ENCODE measurements at places on chromosomes 13 and 19.
A peak's percentile ranks its signal among the peaks of the same experiment; 100 is the strongest.

GRCh38 chr13:41710771-41711170 is 250.1 kb downstream of the VWA8 start:
- H3K4me3 ChIP-seq = no peak overlapping the region
- no peak for DNase-seq
- H3K27me3 ChIP-seq = no peaks in the 10 kb centered on the region
- H3K36me3 ChIP-seq = peaks cover 6% of the 10 kb centered on the region
- H3K27ac ChIP-seq = no peak overlapping the region

GRCh38 chr19:34269081-34269480 is 14.7 kb downstream of the GARRE1 start:
- H3K27ac ChIP-seq = peak overlapping the region; percentile 17
- DNase-seq = no peak
- H3K27me3 ChIP-seq = peaks cover 4% of the 10 kb centered on the region
- H3K4me3 ChIP-seq = no peak overlapping the region
- H3K4me1 ChIP-seq = peaks cover 64% of the 10 kb centered on the region

GRCh38 chr19:2289714-2290435 is 7.9 kb upstream of the PEAK3 start:
- peaks cover 99% of the 10 kb centered on the region for H3K27me3 ChIP-seq
- peak; percentile 40 for DNase-seq
- peak overlapping the region; percentile 73 for H3K4me3 ChIP-seq
- peaks cover 30% of the 10 kb centered on the region for H3K4me1 ChIP-seq
- H3K36me3 ChIP-seq = peaks cover 4% of the 10 kb centered on the region
- no peak overlapping the region for H3K27ac ChIP-seq

DNA sequence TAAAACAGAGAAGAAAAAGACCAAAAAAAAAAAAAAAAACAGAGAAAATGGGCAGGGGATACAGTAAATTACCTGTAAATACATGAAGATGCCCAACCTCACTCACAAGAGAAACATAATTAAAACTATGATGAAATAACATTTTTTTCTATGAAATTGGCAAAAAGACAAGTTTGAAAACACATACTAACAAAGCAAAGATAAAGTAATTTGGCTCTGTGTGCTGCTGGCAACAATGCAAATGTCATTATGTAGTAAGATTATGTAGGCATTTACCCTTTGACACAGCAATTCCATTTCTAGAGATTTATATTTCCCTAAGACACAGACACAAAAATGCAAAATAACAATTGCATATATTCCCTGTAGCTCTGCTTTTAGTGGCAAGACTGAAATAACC is 20.2 kb downstream of the ZC3H13 start:
- H3K36me3 ChIP-seq = peaks cover 96% of the 10 kb centered on the region
- DNase-seq = no peak
- H3K27me3 ChIP-seq = no peaks in the 10 kb centered on the region
- no peak overlapping the region for H3K4me3 ChIP-seq
- H3K4me1 ChIP-seq = no peaks in the 10 kb centered on the region

GRCh38 chr19:7215176-7215575 is 79.0 kb downstream of the INSR start:
- H3K27me3 ChIP-seq = peaks cover 13% of the 10 kb centered on the region
- no peak overlapping the region for H3K27ac ChIP-seq
- peaks cover 37% of the 10 kb centered on the region for H3K4me1 ChIP-seq
- H3K4me3 ChIP-seq = no peak overlapping the region
- H3K36me3 ChIP-seq = no peaks in the 10 kb centered on the region
- no peak for DNase-seq

GRCh38 chr19:40641281-40641680 is 40.1 kb downstream of the LTBP4 start:
- peaks cover 20% of the 10 kb centered on the region for H3K27me3 ChIP-seq
- H3K27ac ChIP-seq = no peak overlapping the region
- no peak overlapping the region for H3K4me3 ChIP-seq
- DNase-seq = no peak
- H3K4me1 ChIP-seq = peaks cover 27% of the 10 kb centered on the region

DNA sequence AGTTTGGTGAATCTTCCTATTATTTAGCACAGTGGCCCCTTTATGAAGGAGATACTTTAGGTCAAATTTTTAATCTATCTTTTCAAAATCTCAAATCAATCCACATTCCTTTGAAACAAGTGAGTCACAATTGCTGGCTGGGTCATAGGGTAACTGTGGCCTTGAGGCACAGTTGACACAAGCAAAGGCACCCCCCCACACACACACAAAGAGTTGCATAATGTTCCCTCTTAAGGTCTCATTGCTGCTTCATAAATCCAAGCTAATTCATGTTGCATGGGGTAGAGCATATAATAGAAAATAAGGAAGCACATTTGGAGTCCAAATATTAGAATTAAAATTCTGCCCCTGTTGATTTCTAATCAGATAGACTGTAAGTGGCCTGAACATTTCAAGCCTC is 171.5 kb downstream of the DLEU7 start:
- no peaks in the 10 kb centered on the region for H3K27me3 ChIP-seq
- H3K36me3 ChIP-seq = peaks cover 8% of the 10 kb centered on the region
- no peak overlapping the region for H3K4me3 ChIP-seq

- H3K27ac ChIP-seq = peak overlapping the region; percentile 81
- no peak for DNase-seq
- no peak overlapping the region for H3K4me3 ChIP-seq
- H3K4me1 ChIP-seq = peaks cover 8% of the 10 kb centered on the region
- H3K36me3 ChIP-seq = peaks cover 60% of the 10 kb centered on the region
- H3K27me3 ChIP-seq = no peaks in the 10 kb centered on the region
Measured at GRCh38 chr19:3978145-3978544, 7.1 kb downstream of the EEF2 start.

GRCh38 chr13:81017513-81018152 is 676.7 kb upstream of the SPRY2 start:
- H3K4me3 ChIP-seq = no peak overlapping the region
- H3K4me1 ChIP-seq = peaks cover 7% of the 10 kb centered on the region
- H3K27me3 ChIP-seq = no peaks in the 10 kb centered on the region
- H3K36me3 ChIP-seq = peaks cover 5% of the 10 kb centered on the region

DNA sequence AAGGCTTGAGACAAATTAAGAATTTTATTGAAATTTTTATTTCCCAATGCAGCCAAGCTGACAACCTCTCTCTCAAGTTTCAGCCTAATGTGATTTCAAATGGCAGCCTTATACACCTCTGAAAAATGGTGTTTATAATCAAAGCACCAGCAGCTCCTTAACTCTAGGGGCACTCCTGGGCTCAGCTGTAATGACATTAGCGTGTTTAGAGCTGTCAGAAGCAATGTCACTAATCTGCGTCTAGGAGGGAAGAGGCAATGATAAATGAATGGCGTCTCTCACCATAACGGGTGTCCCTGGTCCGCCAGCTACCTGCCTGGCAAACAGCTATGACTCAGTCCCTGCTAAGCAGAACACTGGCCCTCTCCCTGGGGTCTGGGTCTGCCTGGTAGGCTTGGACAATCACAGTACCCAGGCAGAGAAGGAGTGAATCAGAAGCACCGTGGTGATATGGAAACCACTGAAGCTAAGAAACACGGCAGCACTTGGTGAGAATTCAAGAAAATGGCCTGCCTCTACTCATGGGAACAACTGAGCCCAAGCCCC is 131.8 kb upstream of the VSTM2B start:
- DNase-seq = no peak
- H3K4me3 ChIP-seq = no peak overlapping the region
- peaks cover 21% of the 10 kb centered on the region for H3K27me3 ChIP-seq
- no peak overlapping the region for H3K27ac ChIP-seq

DNA sequence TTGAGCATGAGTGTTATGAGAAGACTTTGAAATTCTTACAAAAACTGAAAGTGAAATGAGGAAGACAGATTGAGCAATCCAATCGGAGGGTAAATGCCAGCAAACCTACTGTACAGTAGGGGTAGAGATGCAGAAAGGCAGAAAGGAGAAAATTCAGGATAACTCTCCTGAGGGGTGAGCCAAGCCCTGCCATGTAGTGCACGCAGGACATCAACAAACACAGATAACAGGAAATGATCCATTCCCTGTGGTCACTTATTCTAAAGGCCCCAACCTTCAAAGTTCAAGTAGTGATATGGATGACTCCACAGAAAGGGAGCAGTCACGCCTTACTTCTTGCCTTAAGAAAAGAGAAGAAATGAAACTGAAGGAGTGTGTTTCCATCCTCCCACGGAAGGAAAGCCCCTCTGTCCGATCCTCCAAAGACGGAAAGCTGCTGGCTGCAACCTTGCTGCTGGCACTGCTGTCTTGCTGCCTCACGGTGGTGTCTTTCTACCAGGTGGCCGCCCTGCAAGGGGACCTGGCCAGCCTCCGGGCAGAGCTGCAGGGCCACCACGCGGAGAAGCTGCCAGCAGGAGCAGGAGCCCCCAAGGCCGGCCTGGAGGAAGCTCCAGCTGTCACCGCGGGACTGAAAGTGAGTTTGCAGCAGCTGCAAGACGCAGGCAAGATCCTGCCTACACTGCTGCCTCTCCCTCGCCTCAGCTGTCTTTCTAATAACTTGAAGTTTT is at the start of gene TNFSF13B:
Gene TNFSF13B, plus strand, starts transcription at position 118 of the 728 bp plus-strand sequence. Its CDS starts 178 bp downstream, at position 296.
- no peaks in the 10 kb centered on the region for H3K36me3 ChIP-seq
- peak; percentile 30 for DNase-seq
- peaks cover 13% of the 10 kb centered on the region for H3K4me1 ChIP-seq
- H3K27me3 ChIP-seq = no peaks in the 10 kb centered on the region

DNA sequence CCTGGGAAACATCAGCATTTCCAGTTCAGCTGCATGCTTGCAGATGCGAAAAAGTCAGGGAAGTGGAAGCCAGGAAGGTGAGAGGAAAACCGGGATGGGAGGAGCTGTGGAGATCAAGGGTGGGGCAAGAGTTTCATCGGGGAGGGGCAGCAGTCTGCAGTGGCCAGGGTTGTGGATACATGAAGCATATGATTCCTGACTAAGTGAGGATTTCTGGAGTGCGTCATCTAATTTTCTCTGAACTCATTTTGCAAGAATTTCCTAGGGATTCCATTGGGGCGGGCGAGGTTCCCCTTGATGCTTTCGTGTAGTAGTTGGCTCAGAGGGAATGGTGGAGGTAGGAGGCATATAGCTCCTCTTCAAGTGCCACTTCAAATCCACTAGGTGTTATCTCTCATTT is 344.1 kb upstream of the TMTC4 start:
- no peak for DNase-seq
- no peak overlapping the region for H3K4me3 ChIP-seq
- no peaks in the 10 kb centered on the region for H3K36me3 ChIP-seq
- no peak overlapping the region for H3K27ac ChIP-seq
- peaks cover 13% of the 10 kb centered on the region for H3K27me3 ChIP-seq
- H3K4me1 ChIP-seq = no peaks in the 10 kb centered on the region

DNA sequence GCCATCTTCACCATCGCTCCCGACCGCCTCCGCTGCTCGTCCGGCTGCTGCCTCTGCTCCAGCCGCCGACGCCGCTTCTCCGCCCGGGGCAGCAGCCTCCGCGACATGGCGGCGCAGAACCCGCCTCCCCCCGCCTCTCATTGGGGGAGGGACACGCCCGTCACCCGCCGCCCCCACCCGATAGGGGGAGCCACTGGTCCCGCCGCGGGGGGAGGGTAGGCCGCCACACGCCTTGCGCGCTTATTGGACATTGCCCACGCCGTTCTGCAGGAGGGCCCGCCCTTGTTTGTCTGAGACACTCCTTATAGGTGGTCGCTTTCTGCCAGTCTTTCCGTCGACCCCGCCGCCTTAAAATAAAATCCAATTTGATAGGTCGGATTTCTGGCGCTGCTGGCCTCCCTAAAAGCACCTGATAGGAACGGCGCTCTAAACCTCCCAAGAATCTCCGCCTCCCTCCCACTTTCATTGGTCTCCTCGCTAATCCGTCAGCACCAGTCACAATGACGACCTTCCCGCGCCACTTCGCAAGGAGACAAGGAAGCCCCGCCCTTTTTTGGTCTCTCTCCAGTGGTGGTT is at the start of gene HNRNPL:
Gene HNRNPL, minus strand, starts transcription at position 127 of the 576 bp plus-strand sequence. Its CDS starts 20 bp downstream, at position 107.
- H3K36me3 ChIP-seq = peaks cover 38% of the 10 kb centered on the region
- peak; percentile 99 for DNase-seq
- H3K4me1 ChIP-seq = peaks cover 59% of the 10 kb centered on the region
- peak within 1 kb of the TSS; percentile 99 for H3K27ac ChIP-seq
- peak within 1 kb of the TSS; percentile 94 for H3K4me3 ChIP-seq
- H3K27me3 ChIP-seq = peaks cover 4% of the 10 kb centered on the region

DNA sequence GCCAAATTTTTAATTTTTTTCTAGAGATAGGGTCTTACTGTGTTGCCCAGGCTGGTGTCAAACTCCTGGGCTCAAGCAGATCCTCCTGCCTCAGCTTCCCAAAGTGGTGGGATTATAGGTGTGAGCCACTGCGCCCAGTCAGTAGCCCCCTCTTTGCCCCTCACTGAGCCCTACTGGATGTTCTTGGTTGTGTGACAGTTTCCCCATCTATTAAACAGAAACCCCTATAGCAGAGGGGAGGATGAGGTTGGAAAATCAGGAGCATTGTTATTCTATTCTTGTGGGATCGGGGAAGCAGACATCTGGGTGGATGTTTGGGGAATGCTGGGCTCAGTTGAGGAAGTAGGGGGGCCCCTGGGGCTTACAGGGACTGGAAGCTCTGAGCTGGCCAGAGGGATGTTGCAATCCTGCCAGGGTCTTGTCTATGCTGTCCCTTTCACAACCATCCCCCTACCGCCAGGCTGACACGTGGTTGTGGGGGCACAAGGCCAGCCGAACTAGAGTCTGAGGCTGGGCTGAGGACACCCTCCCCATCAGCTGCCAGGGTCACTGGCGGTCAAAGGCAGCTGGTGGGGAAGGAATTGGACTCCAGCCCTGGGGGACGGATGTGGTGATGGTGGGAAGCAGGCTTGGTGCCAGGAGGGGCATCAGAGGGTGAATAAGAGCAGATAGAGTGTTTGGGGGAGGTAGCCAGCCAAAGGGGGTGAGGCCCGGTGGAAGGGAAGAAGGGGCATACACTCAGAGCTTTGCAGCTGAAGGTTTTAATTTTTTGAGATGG is 10.9 kb downstream of the APOC1 start:
- H3K27me3 ChIP-seq = peaks cover 12% of the 10 kb centered on the region
- H3K36me3 ChIP-seq = no peaks in the 10 kb centered on the region
- H3K4me1 ChIP-seq = peaks cover 27% of the 10 kb centered on the region
- H3K4me3 ChIP-seq = no peak overlapping the region
- H3K27ac ChIP-seq = no peak overlapping the region

- peak overlapping the region; percentile 71 for H3K4me3 ChIP-seq
- DNase-seq = peak; percentile 44
- H3K4me1 ChIP-seq = peaks cover 11% of the 10 kb centered on the region
Measured at GRCh38 chr19:36245210-36246005, 30.5 kb downstream of the ZNF146 start.

GRCh38 chr13:42345367-42345766 is 73.4 kb downstream of the AKAP11 start:
- H3K4me3 ChIP-seq = no peak overlapping the region
- H3K36me3 ChIP-seq = no peaks in the 10 kb centered on the region
- peaks cover 9% of the 10 kb centered on the region for H3K27me3 ChIP-seq
- no peak for DNase-seq

- H3K27ac ChIP-seq = no peak overlapping the region
- H3K4me3 ChIP-seq = no peak overlapping the region
- H3K36me3 ChIP-seq = no peaks in the 10 kb centered on the region
- H3K4me1 ChIP-seq = no peaks in the 10 kb centered on the region
- H3K27me3 ChIP-seq = no peaks in the 10 kb centered on the region
- no peak for DNase-seq
Measured at GRCh38 chr13:104694397-104694796, 1628.2 kb upstream of the SLC10A2 start.

DNA sequence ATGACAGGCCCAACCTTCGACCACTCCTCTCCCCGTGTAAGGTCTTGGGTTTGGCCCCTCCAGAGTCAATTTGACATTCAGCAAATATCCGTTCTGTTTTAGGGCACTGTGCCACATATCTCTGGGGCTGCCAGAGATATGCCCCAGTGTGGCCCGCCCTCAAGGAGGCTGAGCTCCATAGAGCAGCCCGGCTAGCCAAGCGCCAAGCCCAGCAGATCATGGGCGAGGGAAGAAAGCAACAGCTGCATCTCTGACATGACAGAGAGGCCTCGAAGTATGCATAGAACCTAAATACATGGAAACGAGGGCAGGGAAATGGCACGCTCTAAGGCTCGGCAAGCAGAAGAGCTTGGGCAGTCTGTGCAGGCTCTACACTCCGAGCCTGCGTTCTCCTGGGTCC is 124.5 kb downstream of the USP12 start:
- H3K27me3 ChIP-seq = peaks cover 16% of the 10 kb centered on the region
- no peak for DNase-seq
- H3K36me3 ChIP-seq = peaks cover 14% of the 10 kb centered on the region
- peaks cover 7% of the 10 kb centered on the region for H3K4me1 ChIP-seq
